ENCODE measurements at places on chromosomes 5 and 9.

DNA sequence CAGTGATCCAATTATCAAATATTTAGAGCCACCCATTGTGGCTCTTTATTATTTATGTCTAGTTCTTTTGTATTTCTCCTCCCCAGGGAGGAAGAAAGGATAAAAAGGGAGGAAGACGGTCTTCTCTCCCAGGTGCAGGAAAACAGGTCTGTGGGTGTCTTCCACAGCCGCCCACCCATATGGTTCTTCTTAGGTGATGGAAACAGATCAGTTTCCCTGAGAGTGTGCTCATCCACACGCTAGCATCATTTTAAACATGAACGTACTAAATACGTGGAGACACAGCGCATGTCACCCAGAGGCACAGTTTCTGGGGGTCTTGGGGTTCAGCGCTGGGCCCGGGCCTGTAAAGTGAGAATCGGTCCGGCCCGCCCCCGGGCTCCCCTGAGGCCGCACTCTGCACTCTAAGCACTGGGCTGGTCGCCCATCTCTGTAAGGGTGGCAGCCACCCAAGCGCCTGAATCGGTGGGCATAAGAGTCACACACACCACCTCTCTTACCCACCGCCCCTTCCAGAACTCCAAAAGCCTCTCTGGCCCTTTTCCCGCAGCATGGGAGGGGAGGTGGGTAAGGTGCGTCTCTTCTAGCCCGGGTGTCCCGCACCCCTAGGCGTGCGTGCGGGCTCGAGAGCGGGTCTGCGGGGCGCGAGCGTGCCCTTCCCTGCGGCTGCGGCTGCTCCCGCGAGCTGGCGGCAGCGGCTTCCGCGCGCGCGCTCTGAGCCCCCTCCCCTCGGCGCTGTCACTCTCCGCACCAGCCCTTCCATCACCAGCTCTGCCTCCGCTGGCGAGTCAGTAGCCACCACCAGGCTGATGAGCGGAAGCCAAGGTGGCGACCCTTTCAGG is 1.3 kb downstream of the PTCH1 start:
- no peak for DNase-seq

GRCh38 chr9:110641293-110641692 is 27.3 kb upstream of the MUSK start:
- no peak for DNase-seq

DNA sequence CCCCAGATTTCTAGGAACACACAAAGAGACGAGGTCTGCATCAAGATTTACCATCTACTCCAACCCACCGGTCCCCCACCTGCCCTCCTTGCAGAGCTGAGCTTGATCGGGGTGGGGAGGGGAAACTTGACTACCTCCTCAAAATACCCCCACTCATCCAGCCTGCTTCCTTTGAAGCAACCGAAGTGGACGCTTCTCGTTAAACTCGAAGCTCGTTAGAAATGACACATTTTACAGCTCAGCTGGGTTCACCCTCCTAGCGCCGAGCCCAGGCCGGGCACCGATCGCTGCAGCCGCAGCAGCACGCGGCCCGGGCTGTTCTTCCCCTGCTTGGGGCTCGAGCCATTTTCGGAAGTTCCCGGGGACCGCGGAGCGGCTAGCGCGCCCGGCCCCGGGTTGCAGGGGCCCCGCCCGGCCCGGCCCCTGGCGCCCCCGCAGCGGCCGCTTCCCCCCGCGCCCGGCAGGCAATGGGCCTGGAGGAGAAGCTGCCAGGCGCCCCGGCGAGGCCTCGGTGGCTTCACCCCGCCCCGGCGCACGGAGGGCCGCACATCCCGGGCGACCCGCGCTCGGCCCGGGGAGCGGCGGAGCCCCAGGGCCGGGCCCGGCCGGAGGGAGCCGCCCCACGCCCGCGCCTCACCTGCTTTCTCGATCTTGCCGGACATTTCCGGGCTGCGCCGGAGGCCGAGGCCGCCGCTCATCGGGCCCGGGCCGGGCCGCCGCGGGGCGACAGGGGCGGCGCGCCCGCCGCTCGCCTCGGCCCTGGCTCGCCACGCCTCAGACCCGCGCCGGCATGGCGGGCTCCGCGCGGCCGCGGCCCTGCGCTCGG is 530 bp downstream of the RAPGEF1 start:
- DNase-seq = peak; percentile 24

DNA sequence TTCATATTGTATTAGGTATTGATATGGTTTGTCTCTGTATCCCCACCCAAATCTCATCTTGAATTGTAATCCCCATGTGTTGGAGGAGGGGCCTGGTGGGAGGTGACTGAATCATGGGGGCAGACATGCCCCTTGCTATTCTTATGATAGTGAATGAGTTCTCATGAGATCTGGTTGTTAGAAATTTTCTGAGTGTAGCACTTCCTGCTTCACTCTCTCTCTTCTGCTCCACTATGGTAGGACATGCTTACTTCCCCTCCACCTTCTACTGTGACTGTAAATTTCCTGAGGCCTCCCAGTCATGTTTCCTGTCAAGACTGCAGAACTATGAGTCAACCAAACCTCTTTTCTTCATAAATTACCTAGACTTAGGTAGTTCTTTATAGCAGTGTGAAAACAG is 187.4 kb upstream of the SLC24A2 start:
- no peak for DNase-seq
